Stimulated activated CD4-positive, alpha-beta T cell treated with anti-CD3 and anti-CD28 coated beads, Interleukin-1b, Interleukin-23, amount 100 ng/mL, for 24 hours (primary cell): ENCODE measurements at places on chromosomes 5 and 9.

- DNase-seq, result no peak
These were observed 46.1 kb upstream of the CHSY3 start for GRCh38 chr5:129858131-129858675.

- no peak for DNase-seq
These were observed 3.0 kb upstream of the ARRDC3 start for GRCh38 chr5:91386120-91386519.

- no peak for DNase-seq
These were observed 15.8 kb downstream of the NEK6 start for GRCh38 chr9:124273427-124274160.

DNA sequence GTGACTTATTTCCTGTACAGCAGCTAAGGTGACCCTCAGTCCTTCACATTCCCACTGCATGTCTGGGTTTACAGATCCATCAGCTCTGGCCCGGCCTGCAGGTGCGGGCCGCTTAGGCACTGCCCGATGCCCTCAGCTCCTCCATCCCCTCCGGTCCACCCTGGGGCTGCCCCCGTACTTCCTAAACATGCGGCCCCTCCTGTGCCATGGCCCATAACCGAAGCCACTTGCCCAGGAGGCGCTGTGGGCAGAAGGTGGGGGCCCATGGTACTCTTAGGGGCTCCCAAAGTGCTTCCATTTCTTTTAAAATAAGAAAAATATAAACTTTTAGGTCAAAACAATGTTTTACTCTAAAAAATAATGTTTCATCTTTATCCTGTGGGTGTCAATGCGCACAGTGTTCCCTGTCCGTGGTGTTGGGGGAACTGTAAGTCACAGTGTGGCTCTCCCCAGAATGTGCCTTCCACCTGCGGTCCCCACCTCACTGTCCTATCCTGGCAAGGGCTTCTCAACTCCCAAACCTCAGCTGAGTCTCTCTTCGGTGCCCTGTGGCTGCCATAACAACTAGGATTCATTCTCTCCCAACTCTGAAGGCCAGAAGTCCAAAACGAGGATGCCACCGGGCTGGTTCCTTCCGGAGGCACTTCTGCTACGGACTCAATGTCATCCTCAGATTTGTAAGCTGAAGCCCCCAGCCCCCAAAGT, 132.7 kb upstream of the LPCAT1 start:
- DNase-seq, result no peak

- DNase-seq, result no peak
These were observed 37.6 kb downstream of the BDP1 start for GRCh38 chr5:71492817-71493615.

- DNase-seq, result no peak
These were observed 83.9 kb downstream of the PBX3 start for GRCh38 chr9:125831054-125831453.

DNA sequence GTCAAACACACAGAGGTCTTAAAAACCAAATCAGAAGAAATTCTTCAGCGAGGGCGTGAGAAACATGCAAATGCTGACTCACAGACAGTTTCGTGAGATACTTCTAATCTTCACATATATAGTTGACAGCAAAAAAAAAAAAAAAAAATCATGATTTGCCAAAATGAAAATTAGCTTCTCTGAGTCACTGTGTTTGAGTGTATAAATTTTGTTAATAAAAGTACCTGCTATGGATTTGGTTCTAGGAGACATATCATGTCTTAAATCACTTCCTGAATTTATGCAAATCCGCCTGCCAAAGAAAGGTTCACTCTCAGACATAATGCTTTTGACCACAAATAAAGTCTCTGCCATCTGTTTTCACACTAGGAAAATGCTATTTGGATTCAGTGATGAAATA, 114.3 kb downstream of the SLC1A3 start:
- DNase-seq, result no peak

GRCh38 chr5:68383888-68384310, 168.3 kb downstream of the PIK3R1 start:
- DNase-seq, result no peak

DNA sequence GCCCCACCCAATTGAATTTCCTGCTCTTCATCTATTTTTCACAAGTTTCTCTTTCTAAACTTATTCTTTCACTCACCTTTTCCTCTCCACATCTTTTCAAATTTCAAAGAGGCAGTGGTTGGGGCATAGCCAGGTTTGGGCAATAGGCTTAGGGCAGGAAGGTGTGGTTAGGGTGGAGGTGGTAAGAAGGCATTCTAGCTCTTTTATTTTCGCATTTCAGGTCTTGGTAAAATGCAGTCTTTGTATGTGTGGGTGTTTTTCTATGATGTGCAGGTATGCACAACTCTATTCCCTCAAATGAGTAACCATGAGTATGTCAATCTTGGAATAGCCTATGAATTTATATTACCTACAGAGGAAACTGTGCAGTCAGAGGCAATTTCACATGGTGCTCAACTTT, 129.8 kb upstream of the IFNE start:
- peak; percentile 4 for DNase-seq

GRCh38 chr9:127159325-127159801, 36.9 kb upstream of the ANGPTL2 start:
- DNase-seq, result no peak

GRCh38 chr5:124951105-124951504, 204.7 kb upstream of the ZNF608 start:
- no peak for DNase-seq

DNA sequence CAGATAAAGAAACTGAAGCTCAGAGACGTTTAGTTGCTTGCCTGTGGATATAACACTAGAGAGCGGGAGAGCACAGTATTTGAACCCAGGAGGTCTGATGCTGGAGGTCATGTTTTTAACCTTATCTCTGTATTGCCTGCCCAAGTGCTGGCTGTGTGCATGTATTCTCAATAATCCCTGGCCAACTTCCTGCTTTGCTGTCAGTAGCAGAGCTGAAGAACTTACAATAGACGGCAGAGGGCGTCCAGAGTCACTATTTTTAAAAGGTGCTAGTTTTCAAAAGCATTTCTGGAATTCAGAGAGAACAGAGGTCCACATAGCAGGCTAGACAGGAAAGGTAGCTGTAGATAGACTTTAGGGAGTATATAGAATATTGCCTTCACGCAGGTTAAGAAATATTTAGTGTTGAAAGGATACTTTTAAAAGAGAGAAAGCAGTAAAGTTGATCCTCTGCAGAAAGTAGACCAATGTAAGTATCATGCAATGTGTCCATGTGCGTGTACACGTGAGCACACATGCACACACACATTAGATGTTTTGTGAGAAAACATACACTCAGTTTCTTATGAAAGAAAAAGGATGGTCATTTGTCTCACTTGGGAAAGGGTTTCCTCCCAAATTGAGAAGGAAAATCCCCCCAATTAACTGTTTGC, 46.3 kb downstream of the PTCD2 start:
- peak; percentile 13 for DNase-seq

- DNase-seq, result no peak
These were observed 4.5 kb downstream of the STOM start for GRCh38 chr9:121365564-121365963.

DNA sequence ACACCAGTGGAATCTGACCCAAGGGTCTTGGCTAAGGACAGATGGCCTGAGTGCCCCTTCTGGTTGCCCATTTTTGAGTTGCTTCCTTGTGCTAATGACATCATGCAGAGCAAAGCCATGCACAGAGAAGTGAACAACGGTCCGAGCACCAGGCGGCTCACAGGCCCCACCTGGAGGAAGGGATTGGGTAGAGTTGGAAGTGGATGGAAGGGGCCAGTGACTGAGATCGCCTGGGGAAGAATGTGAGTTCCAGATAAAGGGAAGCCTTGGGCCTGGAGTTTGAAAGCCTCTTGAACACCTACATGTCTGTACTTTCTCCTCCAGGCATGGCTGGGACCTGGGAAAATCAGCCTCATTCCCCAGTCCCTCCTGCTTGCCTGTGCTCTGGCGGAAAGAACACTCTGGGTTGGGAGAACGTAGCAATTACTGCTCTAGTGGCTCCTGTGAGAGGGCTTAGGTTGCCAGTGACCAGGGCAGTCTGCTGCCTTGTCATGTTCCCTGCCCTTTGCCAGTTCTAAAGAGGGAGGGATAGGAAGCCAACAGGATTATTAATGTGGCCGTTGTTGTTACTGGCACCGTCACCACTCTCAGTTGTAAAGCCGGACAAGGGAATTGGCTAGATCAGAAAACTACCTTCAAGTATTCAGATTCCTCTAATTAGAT, 62.5 kb upstream of the PTPN3 start:
- DNase-seq, result no peak

DNA sequence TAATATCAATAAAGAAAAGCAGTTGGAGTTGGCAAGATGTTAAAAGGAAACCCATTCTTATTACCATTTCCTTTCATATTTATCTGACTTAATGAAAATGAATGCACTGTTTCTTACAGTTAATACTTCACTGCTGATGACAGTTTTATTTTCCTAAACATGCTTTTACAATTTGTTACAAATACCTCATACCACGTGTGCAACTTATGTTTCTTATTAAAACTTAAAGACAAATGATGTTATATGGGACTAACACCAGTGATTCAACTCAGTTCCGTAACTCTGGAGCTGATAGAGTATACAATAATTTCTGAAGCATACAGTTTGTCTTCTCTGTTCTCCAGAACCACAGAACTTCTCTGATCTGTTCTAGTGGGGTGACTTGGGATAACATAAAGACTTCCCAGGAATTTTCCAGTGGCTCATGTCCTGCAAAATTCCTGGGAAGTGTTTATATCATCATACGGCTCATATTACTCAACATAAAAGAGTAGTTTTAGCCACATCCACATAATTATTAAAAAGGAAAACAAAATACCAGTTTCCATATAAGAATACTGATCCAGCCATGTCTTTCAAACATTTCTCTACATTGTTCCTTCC, 1259.0 kb upstream of the C9orf72 start:
- DNase-seq, result no peak

- DNase-seq, result no peak
These were observed 27.7 kb downstream of the PPP3R2 start for GRCh38 chr9:101566904-101567724.

DNA sequence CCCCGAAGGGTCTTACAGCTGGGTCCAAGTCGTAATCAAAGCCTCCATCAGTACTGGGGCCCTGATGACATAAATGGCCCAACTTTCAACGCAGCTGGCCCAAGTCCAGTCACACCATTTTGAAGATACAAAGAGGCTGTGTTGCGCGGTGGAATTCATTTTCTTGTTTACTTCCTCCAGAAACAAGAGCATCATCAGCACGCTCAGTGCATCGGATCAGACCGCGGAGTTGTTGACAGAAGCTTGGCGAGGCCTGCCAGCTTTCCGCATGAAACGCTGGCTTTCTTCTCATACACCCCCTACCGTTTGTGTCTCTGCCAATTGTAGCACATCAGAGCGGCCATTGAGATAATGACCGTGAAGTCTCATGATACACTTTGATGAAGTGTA, 101.7 kb upstream of the SPATA31D4 start:
- no peak for DNase-seq
